ENCODE measurements at places on chromosomes 1 and 21.

DNA sequence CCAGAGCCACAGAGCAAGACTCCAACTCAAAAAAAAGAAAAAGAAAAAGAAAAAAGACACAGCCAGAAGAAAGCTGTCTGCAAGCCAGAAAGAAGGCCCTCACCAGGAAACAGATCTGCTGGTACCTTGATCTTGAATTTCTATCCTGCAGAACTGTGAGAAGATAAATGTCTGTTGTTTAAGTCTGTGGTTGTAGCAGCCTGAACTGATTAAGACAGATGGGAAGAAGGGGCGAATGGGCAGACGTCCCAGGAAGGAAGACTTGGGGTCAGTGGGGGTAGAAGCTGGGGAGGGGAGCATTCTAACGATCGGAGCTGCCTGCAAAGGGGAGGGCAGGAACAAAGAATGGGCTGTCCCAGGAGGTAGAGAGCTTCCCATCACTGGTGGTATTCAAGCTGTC, 6.3 kb downstream of the SLC2A7 start:
- no peak for DNase-seq

DNA sequence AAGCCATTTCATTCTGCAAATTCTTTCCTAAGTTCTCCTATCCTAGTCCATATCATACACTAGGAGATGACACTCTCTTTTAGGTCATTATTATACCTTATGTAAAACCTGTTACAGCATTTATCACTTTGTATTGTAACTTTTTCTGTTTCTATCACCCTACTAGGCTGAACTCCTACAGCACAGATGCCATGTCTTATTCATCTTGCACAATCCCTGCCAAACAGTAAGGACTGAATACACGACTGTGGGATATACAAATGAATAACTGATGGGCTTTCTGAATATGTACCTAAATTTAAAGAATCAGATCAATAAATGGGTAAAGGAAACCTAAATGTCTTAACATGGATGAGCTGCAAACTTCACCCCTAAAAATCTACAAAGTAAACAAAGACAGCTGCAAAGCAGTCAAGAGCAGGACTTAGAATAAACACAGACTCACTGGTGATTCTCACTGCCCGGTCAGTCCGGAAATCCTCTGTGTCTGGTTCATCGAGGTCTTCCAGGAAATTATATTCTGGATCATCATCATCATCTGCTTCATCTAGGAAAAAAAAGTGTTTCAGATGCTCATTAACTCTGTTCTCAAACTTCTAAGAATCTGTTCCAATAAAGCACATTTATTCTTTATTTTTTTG, 62.3 kb downstream of the GON4L start:
- no peak for DNase-seq

GRCh38 chr21:32411350-32412161, 950 bp upstream of the EVA1C start:
- DNase-seq, result no peak

DNA sequence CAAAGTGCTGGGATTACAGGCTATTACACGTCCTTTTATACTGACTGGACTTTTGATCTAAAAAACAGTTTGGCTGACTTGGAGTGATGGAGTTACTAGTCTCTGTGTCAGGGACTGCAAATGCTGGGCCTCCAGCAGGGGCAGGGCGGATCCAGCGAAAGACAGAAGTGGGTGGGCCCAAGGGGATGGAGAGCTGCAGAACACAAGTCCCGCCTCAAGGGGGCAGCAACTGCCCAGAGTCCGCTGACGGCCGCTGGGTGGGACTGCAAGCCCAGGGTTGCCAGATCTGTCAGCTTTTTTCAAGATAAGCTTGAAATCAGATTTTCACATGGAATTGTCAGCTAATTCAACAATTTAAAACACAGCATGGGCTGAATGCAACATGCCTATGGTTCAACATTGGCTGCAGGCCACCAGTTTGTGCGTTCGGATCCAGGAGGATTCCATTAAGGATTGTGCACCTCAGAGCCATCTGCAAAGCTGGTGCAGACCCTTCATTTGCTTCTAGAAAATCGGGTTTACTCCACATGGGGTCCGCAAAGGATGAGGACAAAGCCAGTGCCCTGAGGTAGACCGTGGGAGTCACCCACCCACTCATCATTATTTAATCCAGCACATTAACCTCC, 10.7 kb downstream of the STMN1 start:
- peak; percentile 96 for DNase-seq

GRCh38 chr1:172378109-172378760, 42.2 kb upstream of the C1orf105 start:
- no peak for DNase-seq

GRCh38 chr1:235697508-235697907, 47.9 kb upstream of the GNG4 start:
- peak; percentile 18 for DNase-seq

- DNase-seq, result no peak
Measured at GRCh38 chr1:89999208-89999607, 4.3 kb downstream of the ZNF326 start.

- no peak for DNase-seq
Measured at GRCh38 chr1:50620680-50621329, 197.6 kb upstream of the DMRTA2 start.

GRCh38 chr21:35086357-35086756, 37.3 kb upstream of the RUNX1 start:
- no peak for DNase-seq

- no peak for DNase-seq
Measured at GRCh38 chr1:59898927-59899326, 27.6 kb downstream of the CYP2J2 start.

GRCh38 chr1:236489710-236490377, 33.9 kb upstream of the LGALS8 start:
- DNase-seq, result peak; percentile 64

GRCh38 chr1:241215203-241215602, 141.8 kb downstream of the RGS7 start:
- no peak for DNase-seq

DNA sequence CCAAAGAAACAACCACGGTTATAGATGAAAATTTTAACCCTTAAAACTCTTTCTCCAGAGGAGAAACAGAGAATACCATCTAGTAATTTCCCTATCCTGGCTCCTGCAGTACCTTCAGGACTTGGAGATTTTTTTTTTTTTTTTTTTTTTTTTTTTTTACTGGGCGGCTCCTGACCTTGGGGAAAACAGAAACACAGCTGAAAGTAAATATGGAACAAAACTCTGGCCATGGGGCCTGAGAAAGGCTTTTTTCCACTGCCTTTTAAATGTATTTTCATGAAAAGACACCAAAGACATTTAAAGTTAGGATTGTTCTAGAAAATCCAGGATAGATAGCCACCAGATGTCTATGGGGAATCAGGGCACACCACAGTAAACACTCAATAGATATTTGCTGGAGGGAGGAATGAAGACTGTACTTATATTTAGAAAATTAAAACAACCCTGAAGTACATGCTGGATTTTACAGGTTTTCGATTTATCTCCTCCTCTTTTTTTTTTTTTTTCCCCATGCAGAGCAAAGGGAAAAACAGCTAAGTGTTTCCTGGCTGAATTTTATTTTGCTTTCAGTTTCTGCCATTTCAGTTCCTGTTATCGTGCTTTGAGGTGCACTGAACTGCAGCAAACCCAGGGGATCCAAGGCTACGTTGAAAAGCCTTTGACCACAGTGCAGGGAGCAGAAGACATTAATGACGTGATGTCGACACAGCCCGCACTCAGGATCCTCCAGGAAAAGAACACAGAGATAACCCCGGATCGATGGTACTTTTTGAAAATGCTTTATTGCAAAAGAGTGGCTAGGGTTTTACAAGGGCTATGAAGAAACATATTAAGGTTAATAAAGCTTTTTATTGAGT, 35.7 kb upstream of the CNN3 start:
- peak; percentile 54 for DNase-seq

- DNase-seq, result peak; percentile 31
Measured at GRCh38 chr1:212754193-212754592, 37.4 kb downstream of the NSL1 start.

DNA sequence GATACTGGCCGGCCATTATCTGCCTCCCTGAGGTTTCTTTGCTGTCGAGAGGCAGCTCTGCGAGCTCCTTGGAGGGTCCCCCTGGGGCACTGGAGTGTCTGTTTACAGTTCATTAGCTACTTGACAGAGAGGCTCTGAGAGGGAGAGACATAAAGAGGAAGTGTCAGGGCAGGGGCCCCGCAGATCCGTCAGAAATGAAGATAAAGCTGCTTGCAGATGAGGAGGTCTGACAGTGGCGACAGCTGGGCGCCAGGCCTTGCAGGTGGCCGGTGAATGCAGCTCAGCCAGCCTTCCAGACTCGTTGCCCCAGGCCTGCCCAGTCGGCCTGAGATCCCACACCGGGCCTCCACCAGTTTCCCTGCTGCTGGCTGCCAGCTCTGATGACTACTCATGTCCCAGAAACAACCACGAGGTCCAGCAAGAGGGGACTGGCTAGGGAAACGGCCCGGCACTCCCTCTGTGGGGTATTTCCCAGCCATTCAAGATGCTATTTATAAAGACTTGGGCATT, 84.7 kb downstream of the DISP3 start:
- DNase-seq, result no peak

DNA sequence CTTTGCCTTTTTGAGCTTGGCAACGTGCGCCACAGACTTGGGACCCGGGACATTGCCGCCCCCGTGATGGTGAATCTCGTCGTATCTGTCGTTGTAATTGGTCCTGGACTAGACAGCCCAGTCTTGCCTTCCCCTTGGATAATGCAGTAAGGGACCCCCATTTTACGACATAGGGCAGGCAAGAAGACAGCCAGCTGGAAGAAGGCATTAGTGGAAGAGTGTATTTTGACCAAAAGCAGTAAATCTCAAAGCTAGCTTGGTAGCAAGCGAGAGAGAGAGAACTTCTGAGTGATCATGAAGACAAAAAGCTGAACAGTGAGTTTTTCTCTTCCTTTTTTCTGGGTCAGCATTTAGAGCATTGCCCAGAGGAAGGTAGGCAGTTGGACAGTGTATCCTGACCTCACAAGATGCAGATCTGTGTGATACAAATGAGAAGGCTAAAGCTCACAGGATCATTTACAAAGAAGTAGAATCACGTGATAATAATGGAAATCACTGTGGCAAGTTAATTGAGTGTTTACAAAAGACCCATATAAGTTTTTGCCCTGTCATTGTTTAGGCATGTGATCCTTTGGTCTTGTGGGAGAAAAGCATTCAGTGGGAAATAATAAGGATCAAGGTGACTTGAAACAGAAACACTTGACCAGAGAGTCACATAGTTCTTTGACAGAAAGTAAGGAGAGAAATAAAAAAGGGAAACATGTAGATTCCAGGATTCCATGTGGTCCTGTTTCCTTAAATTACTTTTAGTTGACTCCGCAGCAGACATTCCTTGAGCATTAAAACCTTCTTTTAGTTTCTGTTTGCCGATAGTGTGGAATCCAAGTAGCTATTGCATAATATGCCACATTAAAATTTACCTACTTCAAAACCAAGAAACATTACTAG, 66.3 kb downstream of the CNST start:
- no peak for DNase-seq

GRCh38 chr1:24442764-24443163, 27.2 kb downstream of the NIPAL3 start:
- DNase-seq, result no peak

DNA sequence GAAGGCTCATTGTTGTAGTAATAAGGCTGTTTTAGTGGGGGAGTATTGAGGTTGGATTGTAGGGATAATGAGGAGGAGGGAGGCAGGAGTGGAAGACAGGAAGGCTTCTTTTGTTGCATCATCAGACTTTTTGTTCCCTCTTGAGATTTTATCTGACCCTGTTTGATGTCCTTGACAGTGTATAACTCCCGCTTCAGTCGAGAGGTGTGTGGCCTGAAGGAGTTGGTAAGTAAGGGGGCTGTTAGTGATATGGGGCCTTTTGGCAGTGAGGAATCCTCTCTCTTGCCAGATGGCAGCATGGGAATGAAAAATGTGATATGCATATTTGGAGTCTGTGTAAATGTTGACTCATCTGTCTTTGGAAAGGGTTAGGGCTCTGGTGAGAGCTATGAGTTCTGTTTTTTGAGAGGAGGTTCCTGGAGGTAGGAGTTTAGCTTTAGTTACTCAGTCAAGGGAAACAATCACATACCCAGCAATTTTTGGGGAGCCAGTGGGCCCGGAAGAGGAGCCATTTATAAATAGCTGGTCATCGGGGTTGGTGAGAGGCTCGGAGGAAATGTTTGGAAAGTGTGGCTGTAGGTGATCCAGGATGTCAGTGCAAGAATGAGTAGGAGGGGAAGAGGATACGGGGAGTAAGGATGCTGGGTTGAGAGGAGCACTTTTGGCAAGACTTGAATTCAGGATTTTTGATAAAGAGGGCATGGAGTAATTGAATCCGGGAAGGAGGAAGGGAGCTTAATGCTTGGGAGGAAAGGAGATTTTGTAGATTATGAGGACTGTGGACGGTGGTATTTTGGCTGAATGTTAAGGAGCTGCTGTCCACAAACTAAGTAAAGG, 136.7 kb upstream of the ETV3 start:
- DNase-seq, result no peak

DNA sequence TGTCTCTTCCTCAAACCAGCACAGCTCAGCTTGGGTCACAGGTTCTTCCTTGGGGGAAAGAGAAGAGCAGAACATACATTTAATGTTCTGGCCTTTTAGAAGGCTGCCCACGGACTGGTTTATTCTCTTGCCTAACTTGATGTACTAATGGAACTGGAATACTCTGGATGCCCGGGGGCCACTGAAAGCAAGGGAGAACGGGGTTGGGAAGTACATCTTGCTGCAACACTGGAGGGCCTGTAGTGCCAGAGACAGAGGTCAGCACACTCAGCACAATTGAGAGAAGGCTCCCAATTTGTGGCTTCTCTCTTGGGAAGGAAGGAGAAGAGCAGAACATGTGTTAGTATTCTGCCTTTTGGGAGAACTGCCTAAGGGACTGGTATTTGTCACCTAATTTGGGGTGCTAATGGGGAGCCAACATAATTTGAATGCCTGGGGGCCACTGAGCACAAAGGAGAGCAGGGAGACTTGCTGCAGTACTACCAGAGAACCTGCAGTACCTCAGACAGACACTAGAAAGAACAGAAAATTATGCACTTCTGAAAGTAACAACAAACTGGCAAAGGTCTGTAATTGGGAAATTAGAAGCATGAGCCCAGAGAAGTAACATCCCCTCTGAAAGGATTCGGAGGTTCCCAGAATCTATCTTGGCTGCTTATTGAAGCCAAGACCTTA, 14.1 kb downstream of the ZNF691 start:
- no peak for DNase-seq

DNA sequence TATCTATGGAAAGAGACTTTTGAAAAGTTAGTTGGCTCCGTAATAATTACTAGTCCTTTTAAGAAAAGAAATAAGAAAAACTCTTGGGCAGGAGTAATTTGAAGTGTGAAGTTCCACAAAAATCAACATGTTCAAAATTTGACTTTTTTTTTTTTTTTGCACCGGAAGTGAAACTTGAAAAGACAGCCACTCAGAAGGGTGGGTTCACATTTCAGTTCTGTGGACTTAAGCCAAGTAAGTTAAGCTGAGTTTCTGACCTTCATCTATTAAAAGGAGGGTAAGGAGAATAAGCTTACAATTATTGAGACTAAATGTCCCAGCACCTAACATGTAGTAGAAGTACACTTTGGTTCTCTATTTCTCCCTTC, 11.0 kb downstream of the RO60 start:
- DNase-seq, result no peak

- DNase-seq, result no peak
Measured at GRCh38 chr1:153293851-153294250, 18.9 kb downstream of the PGLYRP3 start.

GRCh38 chr1:7595336-7595735, 175.8 kb upstream of the VAMP3 start:
- DNase-seq, result no peak

- DNase-seq, result no peak
Measured at GRCh38 chr1:200415227-200415626, 5.4 kb upstream of the ZNF281 start.
